ENCODE measurements at places on chromosomes 11 and 22.

DNA sequence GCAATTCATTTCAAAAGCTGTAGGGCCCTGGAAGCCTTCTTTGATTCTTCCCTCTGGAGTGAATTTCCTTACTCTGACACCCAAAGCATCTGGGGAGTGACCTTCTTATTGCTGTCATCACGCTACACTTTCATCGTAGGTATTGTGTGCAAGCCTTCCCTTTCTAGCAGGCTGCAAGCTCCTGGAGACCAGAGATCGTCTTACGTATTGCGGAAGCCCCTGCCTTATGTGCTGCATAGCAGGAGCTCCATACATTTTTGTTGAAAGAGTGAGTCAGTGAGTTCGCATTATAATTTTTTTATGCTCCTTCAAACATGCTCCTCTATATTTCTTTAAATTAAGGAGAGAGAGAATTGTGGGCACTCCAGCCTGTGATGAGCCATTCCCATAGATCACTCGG is 21.2 kb upstream of the TMEM218 start:
- DNase-seq, result no peak

- no peak for DNase-seq
These were observed 21.5 kb downstream of the BIRC2 start for GRCh38 chr11:102368472-102368871.

- DNase-seq, result no peak
These were observed 943 bp upstream of the YWHAH start for GRCh38 chr22:31943206-31943977.

DNA sequence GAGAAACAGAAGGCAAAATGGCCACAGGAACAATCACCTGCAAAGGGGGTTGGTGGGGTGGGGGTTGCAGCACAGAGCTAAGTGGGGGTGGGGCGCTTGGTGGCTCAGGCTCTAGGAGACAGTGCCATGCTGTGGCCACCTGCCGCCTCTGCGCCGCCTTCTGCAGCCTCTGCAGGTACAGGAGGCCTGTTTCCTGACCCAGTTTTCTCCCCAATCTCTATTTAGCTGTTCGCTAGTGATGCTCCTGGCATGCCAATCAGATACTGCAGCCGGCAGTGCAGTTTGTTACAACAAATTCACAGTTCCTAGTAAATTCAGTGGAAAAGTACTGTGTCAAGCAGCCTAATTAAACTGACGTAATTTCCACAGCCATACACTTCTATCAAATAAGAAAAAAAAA is 106.4 kb downstream of the SERGEF start:
- peak; percentile 62 for DNase-seq

DNA sequence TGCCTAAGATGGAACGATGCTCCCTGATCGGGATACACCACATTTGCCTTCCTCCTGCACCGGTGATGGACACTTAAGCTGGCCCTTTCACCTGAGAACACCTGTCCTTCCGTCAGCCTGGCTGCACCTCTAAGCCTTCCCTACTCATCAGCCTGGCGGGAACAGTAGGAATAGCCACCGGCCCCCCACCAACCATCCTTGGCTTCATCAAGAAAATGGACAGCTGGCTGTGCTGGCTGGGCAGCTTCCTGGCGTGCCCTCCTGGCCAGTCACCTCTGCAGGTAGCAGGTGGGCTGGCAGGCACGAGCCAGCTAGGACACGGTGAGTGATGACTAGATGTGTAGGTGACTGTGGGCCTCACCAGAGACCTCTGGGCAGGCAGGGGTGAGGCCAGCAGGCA is 142.8 kb downstream of the CTTN start:
- DNase-seq, result no peak

DNA sequence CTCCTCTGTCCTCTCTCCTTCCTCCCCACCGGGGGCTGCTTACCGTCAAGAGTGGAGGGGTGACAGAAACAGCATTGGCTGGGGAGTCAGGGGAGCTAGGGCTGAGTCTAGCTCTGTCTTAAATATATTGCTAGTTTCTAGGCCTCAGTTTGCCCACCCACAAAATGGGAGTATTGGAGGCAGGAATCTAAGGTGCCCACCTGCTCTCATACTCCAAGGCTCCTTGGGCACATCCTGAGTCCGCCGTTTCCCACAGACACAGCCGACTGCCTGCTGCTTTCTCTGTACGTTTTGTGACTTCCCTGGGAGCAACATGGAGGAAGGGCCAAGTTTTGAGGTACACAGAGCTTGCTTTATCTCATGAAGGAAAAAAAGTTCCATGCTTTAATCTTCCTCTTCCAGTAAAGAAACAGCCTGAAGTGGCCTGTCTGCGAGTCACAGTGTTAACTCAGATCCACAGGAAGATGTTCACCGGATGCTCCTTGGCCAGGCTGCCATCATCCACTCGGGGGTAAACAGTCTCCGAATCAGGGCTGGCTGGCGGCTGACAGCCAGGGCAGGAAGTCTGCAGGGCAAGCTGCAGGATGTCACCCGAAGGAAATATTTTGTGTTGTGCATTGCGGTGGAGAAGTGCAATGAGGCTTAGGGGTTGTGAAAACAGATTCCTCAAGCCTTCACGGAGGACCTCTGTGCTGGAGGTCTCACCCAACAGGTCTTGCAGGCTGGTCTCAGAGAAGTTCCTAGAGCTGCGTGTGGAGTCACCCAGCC is 11.0 kb upstream of the CERK start:
- DNase-seq, result no peak

DNA sequence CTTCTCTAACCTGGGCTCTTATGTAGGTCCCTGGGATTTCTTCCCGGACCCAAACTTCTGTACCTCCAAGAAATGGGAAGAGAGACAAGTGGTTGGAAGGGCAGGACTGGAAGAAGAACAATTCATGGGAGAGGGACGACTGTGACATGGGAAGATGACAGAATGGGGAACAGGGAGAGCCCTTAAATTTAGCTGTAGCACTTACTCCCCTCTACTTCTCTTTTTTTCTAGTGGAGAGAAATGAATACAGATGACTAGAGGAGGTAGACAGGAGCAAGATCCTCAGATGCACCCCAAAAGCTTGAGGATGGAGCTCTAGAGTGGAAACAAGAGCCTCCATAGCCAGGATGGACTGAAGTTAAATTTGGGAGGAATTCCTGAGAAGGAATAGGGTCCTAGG is 2.3 kb downstream of the RHOG start:
- no peak for DNase-seq

DNA sequence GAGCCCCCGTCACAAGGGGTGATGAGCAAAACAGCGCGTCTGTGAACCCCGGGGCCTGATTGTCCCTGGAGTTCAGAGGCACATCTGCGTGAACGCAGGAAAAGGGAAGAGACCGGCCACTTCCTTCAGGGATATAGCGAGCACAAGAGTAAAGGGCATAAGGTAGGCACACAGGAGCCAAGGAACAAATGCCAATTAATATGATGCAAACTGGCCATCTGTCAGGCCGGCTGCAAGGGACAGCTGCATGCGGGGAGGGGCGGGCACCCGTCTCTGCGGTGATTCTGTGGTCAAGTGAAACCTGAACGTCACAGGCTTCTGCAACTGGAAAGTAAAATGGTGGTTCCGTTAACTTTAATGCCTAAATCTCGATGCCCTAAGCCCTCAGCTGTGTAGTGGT is 64.7 kb downstream of the TRIM29 start:
- DNase-seq, result no peak

- DNase-seq, result no peak
These were observed 12.6 kb downstream of the RHBDD3 start for GRCh38 chr22:29255064-29255621.
